Stromal cell of bone marrow (primary cell): ENCODE measurements at places on chromosomes 1 and 21.

- DNase-seq, result no peak
These were observed 13.0 kb downstream of the DHRS3 start for GRCh38 chr1:12604986-12605385.

DNA sequence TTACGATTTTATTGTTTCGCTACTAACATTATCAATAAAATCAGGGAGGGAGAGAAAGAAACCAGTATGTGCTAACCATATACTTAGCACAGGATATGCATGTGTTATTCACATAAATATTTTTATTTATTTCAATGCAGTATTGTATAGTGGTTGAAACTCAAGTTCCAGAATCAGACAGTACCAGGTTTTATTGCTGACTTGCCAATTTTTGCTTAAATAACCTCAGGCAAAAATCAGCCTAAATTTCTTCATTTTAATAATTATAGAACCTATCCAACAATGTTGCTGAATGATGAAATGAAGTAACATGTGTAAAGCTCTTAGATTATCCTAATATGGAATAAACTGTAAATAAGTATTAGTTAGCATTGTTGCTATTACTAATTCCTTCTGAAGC lies 61.4 kb upstream of the LRRC7 start:
- no peak for DNase-seq

- no peak for DNase-seq
These were observed 3.9 kb upstream of the CDC42 start for GRCh38 chr1:22048351-22049192.

- no peak for DNase-seq
These were observed 17.6 kb upstream of the PEX10 start for GRCh38 chr1:2429780-2430591.

DNA sequence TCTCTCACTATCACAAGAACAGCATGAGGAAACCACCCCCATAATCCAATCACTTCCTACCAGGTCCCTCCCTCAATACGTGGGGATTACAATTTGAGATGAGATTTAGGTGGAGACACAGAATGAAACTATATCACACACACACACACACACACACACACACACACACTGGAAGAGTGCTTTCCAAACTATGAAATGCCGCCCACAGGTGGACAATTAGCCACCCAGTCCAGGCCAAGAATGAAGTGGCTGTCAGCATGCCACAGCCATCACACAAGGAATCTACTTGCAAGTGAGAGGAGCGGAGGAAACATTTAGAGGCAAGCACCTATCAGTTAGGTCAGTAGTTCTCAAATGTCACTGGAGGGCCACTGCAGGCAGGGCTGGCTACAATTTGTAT lies 105.4 kb upstream of the HOOK1 start:
- no peak for DNase-seq

GRCh38 chr1:153465811-153466636 lies 5.6 kb upstream of the S100A7 start:
- no peak for DNase-seq

GRCh38 chr1:234542211-234542850 lies 63.4 kb upstream of the TARBP1 start:
- no peak for DNase-seq

GRCh38 chr1:186494832-186495271 lies 33.9 kb upstream of the PDC start:
- no peak for DNase-seq

GRCh38 chr1:84116558-84116957 lies 27.5 kb upstream of the PRKACB start:
- no peak for DNase-seq

- DNase-seq, result no peak
These were observed 132.2 kb downstream of the SYT2 start for GRCh38 chr1:202578001-202578504.

- no peak for DNase-seq
These were observed 10.1 kb upstream of the ERICH3 start for GRCh38 chr1:74683656-74684055.

DNA sequence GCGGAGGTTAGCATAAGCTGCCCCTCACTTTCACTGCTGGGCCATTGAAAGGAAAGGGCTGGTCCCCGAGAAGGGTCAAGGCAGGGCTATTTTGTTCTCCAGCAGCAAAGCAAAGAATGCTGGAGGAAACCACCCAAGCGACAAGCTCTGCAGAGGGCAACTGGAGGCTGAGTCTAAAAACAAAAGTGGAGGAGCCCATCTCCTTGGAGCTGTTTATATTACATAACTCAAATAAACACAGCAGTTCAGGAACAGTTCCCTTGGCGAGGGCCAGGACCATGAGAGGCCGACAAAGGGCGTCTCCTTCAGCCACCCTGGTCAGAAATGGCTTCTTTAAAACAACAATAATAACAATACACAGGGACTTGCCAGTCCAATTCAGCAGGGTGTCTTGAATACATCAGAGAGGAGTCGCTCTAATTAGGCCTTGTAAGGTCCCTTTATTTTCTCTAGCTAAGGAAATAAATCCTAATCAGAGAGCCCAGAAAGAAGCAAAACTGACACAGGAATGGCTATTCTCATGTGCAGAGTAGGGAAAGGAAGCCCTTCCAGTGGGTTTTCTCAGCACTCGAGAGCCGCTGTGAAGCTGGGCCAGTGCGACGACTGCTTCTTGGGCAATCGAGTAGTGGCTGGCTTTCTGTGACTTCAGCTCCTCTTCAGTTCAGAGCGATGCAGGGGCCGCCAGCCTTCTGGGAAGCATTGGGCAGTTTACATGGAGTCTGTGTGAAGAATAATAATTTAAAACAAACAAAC lies 57.0 kb upstream of the TARBP1 start:
- DNase-seq, result peak; percentile 62

DNA sequence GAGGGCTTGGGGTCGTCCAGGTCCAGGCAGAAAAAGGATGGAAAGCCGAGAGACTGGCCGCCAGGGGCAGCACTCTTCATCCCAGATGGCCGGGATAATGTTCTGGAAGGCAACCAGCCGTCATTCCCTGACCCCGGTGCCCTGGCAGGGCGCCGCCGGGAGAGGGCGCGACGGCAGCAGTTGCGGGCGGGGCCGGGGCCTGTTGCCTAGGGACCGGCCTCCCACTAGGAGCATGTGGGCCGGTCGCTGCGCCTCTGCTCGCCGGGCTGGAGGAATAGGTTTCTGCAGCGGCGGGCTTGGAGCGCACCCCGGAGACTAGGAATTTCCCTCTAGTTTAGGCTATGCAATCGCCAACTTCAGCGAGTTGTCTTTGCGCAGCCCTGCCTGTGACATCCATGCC lies 11.0 kb downstream of the DMRTB1 start:
- DNase-seq, result peak; percentile 40

DNA sequence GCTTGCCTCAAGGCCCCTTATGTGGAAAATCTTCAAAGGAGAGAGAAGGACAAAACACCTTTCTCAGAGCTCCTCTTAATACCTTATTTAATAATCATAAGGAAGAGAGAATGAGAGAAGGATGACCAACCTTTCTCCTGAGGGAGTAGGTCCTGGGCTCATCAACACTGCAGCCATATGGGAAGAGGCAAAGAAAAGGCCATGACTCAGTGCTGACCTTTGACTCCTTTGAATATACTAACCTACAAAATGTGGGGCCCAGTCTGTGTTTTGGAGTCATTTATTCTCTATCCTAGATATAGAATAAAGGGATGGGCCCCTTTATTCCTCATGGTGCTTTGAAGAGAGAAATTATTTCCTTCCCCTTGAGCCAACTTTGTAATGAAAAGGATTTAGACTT lies 38.3 kb downstream of the CAMSAP2 start:
- DNase-seq, result no peak

- DNase-seq, result no peak
These were observed 6.3 kb downstream of the BACH1 start for GRCh38 chr21:29305068-29305467.

- no peak for DNase-seq
These were observed 320.2 kb downstream of the PTPRC start for GRCh38 chr1:198959032-198959431.

DNA sequence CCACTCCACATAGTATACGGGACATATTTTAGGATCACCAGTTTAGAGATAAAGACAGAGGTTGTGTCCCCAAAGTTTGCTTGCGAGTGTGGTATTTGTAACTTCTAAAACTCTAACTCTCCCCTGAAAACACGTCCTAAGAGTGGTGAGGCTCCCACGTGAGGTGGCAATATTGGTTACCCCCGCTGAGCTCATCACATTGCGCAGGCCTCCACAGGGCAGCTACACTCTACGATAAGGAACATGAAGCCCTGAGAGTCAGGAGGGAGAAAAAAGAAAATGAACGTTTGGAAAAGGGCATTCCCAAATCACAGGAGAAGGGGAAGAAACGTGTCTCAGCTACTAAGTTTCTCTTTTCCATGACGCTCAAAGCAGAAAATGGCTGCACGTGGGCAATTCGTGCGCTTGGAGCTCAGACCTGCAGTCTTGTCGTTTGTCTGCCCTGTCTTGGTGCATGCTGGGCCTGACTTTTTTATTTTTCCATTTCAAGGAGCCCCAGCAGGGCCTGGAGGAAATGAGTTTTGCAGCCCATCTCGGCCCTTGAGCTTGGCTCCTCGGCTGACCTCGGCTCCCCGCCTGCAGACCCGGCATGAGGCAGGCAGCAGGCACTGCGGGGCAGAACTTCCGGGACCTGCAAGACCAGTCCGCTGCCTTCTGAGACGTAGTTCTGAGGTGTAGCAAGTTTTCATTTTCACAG lies 25.7 kb downstream of the ERG start:
- no peak for DNase-seq

GRCh38 chr1:244409701-244410100 lies 42.0 kb downstream of the ADSS2 start:
- DNase-seq, result no peak
